Heart left ventricle (tissue), 16 donors: ENCODE measurements at places on chromosomes 2 and 18. TPM values are rescaled to one million over a fixed set of nuclear protein-coding genes. Genes with fewer than 3 reads are reported as not detected.

Gene MBD2
- 30.9 TPM for polyA plus RNA-seq

Gene RBM43
- 1.1 TPM for polyA plus RNA-seq

Gene ZBTB7C
- 0.99 TPM for polyA plus RNA-seq

Gene SLC9A4
- not detected for polyA plus RNA-seq

Gene CDK5R2
- not detected for polyA plus RNA-seq

Gene C1GALT1C1L
- 0.46 TPM for polyA plus RNA-seq

Gene BOK
- 1.4 TPM for polyA plus RNA-seq

Gene RBBP8
- polyA plus RNA-seq = 8.8 TPM
